ENCODE measurements at places on chromosomes 1 and 21. TPM values are rescaled to one million over a fixed set of nuclear protein-coding genes. Genes with fewer than 3 reads are reported as not detected.

DNA sequence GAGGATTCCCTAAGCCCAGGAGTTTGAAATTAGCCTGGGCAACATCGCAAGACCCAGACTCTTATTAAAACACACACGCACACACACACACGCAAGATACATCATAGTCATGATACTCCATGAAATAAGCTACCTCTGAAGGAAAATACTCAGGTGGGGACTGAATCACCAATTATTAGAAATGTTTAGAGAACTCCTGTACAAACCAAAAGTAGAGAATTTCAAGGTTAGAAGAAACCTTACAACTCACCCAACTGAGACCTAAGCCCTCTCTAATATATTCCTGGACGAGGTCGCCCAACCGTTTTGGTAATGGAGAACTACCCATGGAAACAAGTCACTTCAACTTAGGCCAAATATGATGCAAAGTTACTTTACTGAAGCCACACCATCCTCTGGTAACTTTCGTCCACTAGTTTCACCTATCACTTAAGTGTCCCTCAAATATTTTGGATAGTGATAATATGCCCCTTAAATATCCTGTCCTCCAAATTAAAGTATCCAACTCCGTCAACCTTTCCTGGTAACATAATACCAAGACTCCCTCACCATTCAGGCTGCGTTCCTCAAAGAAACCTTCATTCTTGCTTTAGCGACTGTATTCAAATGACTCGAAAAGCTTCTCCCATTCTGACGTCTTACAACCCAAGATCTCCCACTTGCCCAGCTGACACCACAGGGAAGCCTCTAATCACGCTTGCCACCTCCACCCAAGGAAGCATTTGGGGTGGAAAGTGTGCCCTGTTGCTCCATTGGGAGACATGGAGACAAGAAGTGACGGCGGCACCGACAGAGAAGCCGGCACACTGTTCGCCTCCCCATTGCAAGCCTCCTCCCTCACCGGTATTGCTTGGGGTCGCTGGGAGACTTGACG lies 856 bp downstream of the NRDC start:
- no peak for DNase-seq
- peaks cover 4% of the 10 kb centered on the region for H3K36me3 ChIP-seq
- H3K4me1 ChIP-seq: peaks cover 16% of the 10 kb centered on the region

The TOE1 gene
- total RNA-seq: 14.0 TPM

DNA sequence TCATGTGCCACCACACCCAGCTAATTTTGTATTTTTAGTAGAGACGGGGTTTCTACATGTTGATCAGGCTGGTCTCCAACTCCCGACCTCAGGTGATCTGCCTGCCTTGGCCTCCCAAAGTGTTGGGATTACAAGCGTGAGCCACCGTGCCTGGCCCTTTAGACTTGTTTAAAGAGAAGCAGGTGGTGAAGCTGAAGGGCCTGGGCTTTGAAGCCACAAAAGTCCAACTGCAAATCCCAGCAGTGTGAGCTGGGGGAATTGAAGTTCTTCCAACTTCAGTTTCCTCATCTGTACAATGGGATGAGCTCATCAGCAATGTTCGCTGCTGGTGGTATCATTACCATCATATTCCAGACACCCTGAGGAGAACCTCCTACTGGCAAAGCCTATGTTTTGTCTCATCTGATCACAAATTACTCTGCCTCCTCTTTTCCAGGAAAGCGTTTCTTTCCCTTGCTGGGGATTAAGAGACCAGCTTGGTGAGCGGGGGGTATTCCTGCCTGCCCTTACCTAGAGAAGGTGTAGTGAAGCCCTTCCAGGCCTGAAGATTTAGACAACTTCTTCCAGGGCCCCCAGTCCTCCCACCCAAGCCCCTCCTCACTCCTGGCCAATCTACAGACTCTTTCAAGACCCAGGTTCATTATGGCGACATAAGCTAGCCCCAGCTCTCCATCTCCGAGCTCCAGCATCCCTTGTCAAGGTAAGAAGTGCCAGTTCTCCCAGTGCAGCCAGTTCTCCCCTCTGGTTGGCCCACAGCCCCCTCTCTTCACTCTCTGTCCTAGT lies 2.4 kb upstream of the SHISA4 start:
- H3K4me1 ChIP-seq: peaks cover 15% of the 10 kb centered on the region
- peaks cover 15% of the 10 kb centered on the region for H3K27me3 ChIP-seq
- no peak for DNase-seq
- H3K27ac ChIP-seq: no peak overlapping the region
- H3K4me3 ChIP-seq: no peak overlapping the region

DNA sequence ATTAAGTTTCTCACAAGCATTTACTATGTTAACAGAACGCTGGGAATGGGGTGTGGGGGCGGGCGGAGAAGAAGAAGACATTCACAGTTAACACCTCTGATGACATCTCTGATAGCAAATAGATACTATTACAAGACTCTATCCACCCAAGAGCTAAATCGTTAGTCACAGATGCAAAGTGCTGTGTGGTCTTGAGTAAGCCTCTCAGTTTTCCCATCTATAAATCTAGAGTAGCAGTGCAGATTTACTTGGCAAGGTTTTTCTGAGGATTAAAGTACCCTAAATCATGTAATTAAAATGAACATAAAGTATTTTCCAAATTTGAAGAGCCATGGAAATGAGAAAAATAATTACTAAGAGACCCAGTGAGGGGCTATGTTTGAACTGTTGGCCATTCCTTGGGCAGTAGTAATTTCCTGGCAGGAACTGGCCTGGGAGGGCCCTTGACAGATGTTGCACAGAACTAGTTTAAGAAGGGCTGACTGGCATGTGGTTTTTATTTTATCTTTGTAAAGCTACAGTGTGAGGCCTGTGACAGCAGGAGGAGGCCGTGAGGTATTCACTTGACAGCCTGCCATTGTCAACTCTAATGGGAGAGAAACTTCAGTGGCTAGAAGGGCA lies 58.7 kb upstream of the APOBEC4 start:
- no peaks in the 10 kb centered on the region for H3K27me3 ChIP-seq
- no peaks in the 10 kb centered on the region for H3K36me3 ChIP-seq
- no peak for DNase-seq
- no peak overlapping the region for H3K4me3 ChIP-seq

- no peak overlapping the region for H3K4me3 ChIP-seq
- DNase-seq: no peak
- peaks cover 2% of the 10 kb centered on the region for H3K27me3 ChIP-seq
- H3K36me3 ChIP-seq: no peaks in the 10 kb centered on the region
- H3K27ac ChIP-seq: no peak overlapping the region
- peaks cover 3% of the 10 kb centered on the region for H3K4me1 ChIP-seq
Observed at GRCh38 chr1:209590405-209590804, 6.9 kb downstream of the CAMK1G start.

The TNNI3K gene
- total RNA-seq: 0.51 TPM

DNA sequence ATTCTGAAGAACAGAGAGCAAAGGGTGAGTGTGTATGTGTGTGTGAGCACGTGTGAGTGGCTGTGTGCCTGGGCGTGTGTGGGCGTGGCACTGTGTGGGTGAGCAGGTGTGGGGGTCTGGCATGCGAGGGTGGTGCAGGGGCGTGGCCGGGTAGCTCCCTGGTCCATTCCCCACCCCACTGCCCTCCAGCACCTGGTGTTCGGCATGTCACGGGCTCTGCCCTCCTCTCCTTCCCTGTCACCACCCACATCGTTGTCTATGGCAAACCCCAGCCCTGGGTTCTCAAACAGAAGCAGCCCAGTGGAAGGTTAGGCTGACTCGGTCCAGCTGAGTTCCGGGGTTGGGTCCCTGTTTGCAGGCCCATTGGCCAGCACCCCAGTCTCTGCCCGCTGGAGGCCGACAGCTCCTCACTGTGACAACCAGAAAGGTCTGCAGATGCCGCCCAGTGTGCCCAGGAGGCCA lies 39.8 kb downstream of the UBE2G2 start:
- H3K4me1 ChIP-seq: peaks cover 12% of the 10 kb centered on the region
- H3K4me3 ChIP-seq: no peak overlapping the region
- DNase-seq: no peak
- H3K36me3 ChIP-seq: no peaks in the 10 kb centered on the region
- no peaks in the 10 kb centered on the region for H3K27me3 ChIP-seq

DNA sequence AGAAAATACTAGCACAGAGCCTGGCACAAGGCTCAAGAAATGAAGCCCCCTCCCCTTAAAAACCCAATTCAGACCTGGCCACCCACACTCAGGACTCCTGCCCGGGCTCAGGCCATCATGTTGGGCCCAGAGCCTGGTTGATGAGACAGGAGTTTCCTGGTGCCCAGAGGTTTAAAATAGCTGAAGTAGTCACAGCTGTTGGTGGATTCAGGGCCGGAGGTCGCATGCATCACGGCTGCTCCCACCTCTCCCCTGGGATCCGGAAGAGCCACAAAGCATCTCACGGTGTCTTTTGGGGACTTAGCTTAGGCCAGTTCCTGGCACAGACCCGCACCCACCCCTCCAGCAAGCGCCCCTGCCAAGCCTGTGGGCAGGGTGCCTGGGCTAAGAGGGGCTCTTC lies 2.6 kb upstream of the PADI2 start:
- H3K27me3 ChIP-seq: peaks cover 35% of the 10 kb centered on the region
- no peak overlapping the region for H3K4me3 ChIP-seq
- H3K4me1 ChIP-seq: peaks cover 30% of the 10 kb centered on the region
- DNase-seq: no peak

- peak; percentile 66 for DNase-seq
- H3K4me3 ChIP-seq: no peak overlapping the region
- peaks cover 2% of the 10 kb centered on the region for H3K27me3 ChIP-seq
- H3K4me1 ChIP-seq: peaks cover 5% of the 10 kb centered on the region
- H3K36me3 ChIP-seq: no peaks in the 10 kb centered on the region
- no peak overlapping the region for H3K27ac ChIP-seq
Observed at GRCh38 chr1:40848530-40849189, 13.5 kb downstream of the CITED4 start.

The LAPTM5 gene
- not detected for total RNA-seq

DNA sequence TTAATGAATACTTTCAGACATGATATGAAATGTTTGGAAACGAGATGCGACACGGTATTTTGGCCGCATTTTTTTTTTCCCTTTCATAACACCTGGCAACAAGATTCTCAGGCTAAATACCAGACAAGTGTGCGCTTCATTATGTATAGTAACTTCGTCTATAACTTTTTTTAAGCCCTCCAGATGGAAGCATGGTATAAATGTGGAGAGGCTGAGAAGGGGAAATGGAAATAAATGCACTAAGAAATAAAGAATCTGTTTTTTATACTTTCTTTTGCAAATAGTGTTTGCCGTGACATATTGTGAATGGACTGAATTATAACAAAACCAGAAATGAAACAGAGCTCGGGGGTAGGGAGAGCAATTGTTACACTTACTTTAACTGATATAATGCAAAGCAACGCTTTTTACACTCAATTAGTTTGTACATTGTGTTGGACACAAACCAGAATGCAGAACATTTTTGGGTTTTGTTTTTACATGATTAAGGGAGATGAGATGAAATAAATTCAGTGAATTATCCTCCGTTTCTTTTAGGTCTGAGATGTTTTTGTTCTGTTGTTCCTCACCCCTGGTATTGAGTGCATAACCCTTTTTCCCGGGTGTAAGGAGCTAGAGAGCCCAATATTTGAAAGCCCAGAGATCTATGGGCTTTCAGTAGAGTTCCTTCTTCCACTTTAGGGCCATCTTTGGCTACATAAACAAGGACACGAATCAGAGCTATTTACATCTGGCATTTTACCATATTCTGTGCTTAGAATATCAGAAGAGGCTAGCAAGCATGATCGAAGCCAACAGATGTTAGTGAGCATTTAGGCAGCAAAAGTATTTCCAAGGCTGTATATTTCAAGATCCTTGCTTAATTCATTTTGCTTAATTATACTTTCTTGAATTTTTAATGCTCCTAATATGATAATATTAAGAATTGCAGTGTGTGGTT lies 478.0 kb downstream of the CAMTA1 start:
- H3K4me3 ChIP-seq: no peak overlapping the region
- peaks cover 44% of the 10 kb centered on the region for H3K27me3 ChIP-seq
- H3K4me1 ChIP-seq: no peaks in the 10 kb centered on the region
- H3K27ac ChIP-seq: no peak overlapping the region
- no peaks in the 10 kb centered on the region for H3K36me3 ChIP-seq
- no peak for DNase-seq

The MXRA8 gene
- total RNA-seq: 163 TPM
